ENCODE measurements at places on chromosomes 12 and 14.

- DNase-seq: no peak
Measured at GRCh38 chr14:68784226-68784910, 8.5 kb downstream of the ZFP36L1 start.

GRCh38 chr14:96881713-96882112 is 84.5 kb downstream of the VRK1 start:
- DNase-seq: no peak

DNA sequence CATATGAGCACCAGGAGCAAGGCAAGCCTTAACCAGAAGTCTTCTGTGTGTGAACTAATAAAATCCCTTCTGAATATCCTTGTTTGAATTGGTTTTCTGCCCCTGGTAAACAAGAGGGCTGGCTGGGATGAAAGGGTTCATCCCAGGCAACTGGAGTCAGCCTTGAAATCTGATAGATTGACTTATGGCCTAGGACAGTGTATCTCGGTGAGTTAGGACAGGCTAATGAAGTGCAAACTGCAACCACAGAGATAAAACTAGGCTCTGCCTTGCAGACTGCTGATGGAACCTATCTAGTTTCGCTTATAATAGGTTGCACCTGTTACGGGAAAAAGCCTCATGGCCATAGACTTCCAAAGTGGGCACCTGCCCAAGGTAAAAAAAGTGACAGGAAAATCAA is 451.9 kb upstream of the NOVA1 start:
- DNase-seq: no peak

GRCh38 chr14:26598672-26599131 is 869 bp upstream of the NOVA1 start:
- no peak for DNase-seq

- DNase-seq: no peak
Measured at GRCh38 chr12:9642606-9643265, 26.8 kb upstream of the CLEC2D start.

- DNase-seq: no peak
Measured at GRCh38 chr12:88145567-88146505, 3.7 kb downstream of the TMTC3 start.

DNA sequence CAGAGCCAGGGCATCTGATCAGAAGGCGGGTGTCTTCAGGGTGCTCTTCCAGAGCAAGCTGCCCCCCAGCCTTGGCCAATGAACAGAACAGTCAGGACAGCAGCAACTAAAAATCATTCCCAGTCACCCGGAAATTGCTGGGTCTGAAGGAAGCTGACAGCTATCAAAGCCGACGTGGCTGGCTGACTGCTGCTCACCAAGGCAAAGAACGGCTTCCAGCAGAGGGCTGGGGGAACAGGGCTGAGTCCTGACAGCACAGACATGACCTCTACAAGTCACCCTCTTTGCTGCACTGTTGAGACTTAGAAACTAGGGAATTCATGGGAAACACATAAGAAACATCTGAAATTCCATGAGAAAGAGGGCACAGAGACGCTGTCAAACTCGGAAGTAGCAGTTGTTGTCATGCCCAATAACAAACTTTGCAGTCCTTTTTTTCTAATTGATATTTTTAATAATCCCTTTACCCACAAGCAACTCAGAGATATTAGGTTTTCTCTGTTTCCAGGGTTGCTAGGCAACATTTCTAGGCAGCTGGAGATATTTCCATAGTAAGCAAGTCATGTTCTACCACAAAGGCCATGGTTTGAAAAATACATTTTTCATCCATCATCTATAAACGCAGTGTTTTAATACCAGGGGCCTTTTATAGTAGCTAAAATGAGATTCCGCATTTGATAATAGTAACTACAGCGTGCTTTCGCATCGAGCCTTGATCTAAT is 365.2 kb downstream of the SEC23A start:
- DNase-seq: no peak

GRCh38 chr12:46660276-46660675 is 165.5 kb downstream of the SLC38A4 start:
- DNase-seq: no peak

- no peak for DNase-seq
Measured at GRCh38 chr12:130984183-130985058, 30.7 kb downstream of the ADGRD1 start.

DNA sequence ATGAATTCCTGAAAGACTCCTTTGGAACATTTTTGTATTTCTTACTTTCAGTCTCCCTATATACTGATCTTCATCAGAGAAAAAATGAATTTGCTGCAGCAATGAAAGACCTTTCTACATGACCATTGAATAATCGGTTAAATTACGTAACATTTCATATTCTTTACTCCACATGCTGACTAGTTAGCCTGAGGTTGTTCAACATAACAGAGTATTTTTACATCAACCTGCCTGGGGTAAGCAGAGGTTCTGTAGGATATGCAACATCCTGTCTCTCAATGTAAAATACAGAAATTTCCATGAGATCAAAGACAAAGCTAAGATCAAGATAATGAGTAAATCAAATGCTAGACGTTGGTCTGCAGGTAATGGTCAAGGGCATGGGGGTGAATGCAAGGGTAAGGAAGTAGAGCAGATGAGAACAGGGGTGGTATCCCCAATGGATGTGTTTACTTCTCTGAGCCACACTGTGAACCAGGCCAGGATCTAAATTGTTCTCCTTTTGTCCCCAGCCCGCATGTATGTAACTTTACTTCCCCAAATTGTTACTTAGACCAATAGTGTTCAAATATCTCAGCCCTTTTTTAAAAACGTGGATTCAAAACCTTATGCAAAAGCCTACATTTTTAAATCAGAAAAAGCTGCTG is 45.4 kb downstream of the DUSP6 start:
- DNase-seq: no peak

DNA sequence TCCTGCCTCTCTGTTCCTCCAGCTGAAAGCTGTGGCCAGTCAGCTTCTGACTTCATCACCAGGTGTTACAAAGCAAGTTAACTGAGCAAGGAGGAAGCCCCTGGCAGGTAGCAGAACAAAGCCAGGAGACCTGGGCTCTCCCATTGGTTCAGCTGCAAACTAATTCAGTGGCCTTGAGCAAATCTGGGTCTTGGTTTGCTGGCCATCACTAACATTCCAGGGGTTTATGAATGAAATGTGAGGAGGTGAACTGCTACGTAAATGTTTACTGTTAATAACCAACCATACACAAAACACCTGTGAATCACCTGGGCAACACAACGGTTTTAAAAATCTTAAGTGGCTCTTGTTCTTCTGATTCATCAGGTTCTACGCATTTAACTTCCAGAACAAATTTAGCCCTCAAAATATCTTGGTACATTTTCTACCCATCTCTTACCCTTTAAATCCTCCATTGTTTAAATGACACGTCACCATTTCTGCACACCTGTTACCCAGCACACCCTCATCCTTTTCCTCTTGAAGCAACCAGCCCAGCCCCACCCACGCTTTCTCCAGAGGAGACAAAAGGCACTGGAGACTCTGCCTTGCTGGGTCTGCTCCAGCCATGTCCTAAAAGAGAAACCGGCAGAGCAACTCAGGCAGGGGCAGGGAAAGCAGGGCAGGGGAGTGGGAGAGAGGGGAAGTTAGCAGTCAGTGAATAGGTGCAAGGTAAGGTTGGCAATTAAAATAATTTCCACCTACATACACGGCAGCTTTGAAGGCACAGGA is 49.3 kb upstream of the TSPAN11 start:
- DNase-seq: no peak

DNA sequence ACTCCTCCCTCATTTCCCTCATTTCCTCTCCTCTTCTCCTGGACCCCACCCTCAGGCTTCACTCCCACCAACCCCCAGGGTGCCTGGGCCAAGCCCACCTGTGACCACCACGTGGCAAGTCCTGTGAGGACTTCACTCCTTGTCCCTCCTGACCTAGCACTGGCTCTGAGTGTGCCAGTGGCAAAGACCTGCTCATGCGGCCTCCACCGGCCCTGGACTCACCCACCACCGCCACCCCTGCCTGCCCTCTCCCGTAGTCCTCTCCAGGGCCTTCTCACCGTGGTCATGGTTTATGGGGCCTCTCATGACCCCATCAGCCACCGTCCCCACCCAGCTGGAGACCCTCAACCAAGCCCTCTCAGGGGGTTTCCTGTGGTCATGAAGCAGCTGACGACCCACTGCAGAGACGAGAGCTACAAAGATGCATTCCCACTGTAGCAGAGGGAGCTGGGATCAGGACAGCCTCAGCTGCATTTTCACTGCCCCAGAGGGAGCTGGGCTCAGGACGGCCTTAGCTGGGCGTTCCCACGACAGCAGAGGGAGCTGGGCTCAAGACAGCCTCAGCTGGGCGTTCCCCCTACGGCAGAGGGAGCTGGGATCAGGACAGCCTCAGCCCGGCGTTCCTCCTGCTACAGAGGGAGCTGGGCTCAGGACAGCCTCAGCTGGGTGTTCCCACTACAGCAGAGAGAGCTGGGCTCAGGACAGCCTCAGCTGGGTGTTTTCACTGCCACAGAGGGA is 3.2 kb upstream of the C14orf180 start:
- DNase-seq: no peak

DNA sequence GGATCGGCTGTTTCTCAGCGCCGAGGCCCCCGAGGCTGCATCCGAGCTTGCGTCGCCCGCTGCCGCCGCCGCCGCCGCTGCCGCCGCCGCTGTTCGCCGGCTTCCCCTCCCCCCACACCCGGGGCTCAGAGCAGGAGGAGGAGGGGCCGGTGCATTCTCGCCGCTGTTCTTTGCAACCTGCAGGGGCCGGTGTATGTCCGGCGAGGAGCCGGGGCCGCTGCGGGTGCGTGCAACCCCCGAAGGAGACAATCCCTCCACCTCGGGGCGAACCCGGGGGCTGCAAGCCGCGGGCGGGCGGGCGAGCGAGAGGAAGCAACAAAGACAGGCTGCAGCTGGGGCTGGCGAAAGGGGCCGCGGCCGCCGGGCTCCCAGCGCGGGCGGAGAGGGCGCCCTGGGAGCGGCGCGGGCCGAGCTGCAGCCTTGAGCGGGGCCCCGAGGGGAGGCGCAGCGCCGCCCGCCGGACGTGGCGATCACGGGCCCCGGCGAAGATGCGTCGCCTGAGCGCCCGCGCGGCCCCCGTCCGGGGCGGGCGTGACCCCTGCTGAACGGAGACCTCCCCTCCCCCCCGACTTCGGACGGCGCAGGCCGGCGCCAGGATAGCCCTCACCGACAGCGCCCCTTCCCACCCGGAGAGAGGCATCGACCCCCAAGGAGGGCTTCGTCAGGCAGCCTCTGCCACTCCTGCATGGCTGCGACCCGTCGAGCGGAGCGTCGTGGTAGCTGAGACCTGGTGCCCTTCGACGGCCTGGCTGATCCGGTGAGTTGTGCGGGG is 702 bp downstream of the FAM222A start:
- peak; percentile 40 for DNase-seq

GRCh38 chr12:89213139-89213538 is 139.2 kb downstream of the DUSP6 start:
- no peak for DNase-seq

DNA sequence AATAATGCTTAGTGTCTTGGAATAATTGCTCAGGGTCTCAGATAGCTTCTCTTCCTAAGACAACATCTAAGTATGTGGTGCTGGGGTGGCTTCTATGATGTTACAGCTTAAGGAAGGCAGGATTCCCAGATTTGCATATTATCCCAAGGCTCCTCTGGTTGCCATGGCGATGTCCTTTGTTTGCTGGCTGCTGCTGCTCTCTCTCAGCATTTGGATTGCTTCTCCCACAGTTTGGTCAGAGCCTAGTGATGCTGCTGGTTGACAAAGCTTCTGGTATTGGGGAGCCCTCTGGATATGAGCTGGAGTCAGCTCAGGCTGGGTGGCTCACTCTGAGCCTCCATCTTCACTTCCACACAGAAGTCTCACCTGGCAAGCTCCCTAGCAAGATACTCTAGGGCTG is 56.4 kb upstream of the FBXO33 start:
- DNase-seq: peak; percentile 56

- DNase-seq: no peak
Measured at GRCh38 chr12:132453361-132454192, 36.4 kb upstream of the FBRSL1 start.

- DNase-seq: no peak
Measured at GRCh38 chr12:47350062-47350408, 270.3 kb upstream of the AMIGO2 start.

- DNase-seq: no peak
Measured at GRCh38 chr12:70617450-70617849, 19.8 kb downstream of the PTPRB start.

DNA sequence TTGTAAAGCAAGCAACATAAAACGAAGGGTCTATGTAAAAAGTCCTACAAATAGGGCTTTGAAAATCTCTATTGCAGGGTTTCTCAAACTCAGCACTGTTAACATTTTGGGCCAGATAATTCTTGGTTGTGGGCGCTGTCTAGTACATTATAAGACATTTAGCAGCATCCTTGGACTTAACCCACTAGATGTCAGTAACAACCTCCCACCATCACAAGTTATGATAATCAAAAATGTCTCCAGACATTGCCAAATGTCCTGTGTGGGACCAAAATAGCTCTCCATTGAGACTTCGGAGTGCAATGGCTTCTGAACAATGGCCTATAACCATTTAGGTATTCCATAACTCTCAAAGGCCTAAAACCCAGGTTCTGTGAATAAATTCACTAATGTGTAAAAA is 22.9 kb upstream of the DHRS7 start:
- DNase-seq: no peak

- DNase-seq: no peak
Measured at GRCh38 chr12:49880756-49881414, 22.8 kb downstream of the FAIM2 start.

- DNase-seq: peak; percentile 54
Measured at GRCh38 chr14:90796329-90796728, 19.9 kb downstream of the TTC7B start.

- no peak for DNase-seq
Measured at GRCh38 chr12:62900686-62901272, 34.2 kb downstream of the PPM1H start.

GRCh38 chr12:125272383-125272933 is 207.2 kb downstream of the AACS start:
- peak; percentile 45 for DNase-seq

DNA sequence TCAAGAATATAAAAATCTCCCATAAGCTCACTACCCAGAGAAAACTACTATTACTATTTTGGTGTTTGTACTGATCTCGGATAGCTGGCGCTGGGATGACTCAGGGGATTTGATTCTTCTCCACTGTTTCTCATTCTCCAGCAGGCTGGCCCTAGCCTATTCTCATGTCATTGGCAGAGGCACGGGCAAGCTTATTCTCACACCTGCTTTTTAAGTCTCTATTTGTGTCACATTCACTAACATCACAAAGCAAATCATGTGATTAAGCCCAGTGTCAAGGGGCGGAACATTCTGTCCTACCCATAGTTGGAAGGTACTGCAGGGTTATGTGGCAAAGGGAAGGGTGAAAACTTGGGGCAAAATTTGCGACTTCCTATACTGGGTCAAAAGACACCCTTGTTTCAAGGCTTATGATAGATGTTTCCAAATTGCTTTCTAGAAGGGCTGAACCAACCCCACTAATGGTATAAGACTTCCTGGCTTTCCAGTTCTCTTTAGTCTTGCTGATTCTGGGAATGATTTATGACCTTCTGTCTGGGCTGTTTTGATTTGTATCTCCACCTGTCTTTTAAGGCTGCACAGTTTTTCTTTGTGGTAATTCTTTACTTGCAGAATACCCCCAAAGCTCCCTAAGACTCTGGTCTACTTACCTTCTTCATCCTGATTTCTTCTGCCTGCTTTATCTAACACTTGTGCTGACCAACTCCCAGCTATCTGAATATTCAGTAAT is 406.4 kb downstream of the NRXN3 start:
- no peak for DNase-seq
